Stimulated activated CD8-positive, alpha-beta memory T cell treated with anti-CD3 and anti-CD28 coated beads, Interleukin-7, amount 100 ng/mL, for 1 hour (primary cell): ENCODE measurements at places on chromosomes 2 and 18.
A peak's percentile ranks its signal among the peaks of the same experiment; 100 is the strongest.

GRCh38 chr2:40760071-40760666, 308.3 kb upstream of the SLC8A1 start:
- no peak for DNase-seq

DNA sequence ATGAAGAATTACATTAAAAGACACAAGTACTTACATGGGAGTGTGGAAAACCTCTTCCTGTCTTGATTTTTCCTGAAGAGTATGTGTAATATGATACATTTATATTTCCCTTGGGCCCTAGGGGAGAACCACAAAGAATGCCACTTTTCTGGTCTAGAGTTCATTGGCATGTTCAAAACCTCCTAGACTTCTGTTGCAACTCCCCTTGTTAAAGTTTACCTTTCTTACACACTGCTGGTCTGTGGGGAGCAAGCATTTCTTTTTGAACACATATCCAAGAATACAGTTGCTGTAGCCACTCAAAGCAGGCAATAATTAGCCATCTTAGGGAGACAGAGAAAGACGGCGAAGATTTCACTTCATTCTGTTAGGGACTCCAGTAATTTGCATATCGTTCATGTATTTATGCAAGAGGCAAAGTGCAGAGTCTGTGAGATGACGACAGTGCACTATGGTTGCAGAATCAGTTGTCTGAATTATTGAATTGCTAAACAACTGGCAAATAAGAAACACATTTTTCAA, 103.5 kb downstream of the NOL4 start:
- no peak for DNase-seq

DNA sequence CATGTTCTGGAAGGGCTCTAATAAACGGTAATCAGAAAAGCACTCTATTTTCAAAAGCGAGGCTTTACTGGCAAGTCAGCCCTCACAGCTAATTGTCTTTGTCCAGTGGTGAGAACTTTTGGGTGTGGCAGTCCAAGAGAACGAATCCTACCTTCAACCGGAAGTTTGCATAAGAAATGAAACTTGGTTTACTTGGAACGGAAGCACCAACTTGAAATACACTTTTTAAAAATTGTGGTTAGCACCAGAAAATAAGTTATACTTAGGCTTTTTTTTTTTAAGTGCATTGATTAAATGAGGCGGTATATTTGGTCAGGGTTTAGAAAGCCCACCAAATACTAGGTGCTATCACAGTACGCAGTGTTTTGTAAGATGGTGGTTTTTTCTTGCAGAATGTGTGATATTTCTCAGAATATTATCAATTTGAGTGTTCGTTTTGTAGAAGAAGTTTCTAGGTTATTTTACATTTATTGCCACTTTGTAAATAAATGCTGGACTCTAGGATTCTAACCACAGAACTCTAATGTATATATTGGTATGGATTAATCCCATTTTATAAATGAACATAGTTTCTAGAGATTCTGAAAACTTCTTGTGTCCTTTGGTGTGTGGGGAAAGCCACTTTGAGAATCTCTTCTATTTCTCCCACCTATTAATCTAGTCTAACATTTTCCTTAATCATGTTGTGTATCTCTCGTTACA, 1.2 kb downstream of the MYL12A start:
- no peak for DNase-seq

- DNase-seq: no peak
Measured at GRCh38 chr2:179909845-179910734, 48.7 kb upstream of the ZNF385B start.

GRCh38 chr18:10526561-10526949, 728 bp downstream of the NAPG start:
- no peak for DNase-seq

DNA sequence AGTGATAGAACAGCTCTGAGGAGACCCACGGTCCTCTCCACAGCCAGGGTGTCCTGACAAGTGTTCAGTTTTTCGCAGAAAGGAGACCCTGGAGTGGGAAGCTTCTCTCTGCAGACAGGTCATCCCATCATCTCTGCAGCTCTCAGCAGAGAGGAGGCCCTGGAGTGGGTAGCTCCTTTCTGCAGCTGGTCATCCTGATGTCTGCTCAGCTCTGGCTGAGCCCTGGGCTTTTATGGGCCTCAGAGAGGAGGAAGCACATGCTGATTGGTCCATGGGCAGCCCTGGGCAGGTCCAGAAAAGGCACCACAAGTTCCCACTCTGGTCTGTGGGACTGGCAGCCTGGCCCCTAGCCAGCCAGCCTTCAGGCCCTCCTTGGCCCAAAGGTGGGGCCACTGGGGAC, 72.3 kb upstream of the ST3GAL5 start:
- no peak for DNase-seq

- DNase-seq: no peak
Measured at GRCh38 chr2:170984079-170984478, 55.0 kb downstream of the GORASP2 start.

GRCh38 chr2:43388371-43388770, 162.0 kb upstream of the ZFP36L2 start:
- DNase-seq: no peak

DNA sequence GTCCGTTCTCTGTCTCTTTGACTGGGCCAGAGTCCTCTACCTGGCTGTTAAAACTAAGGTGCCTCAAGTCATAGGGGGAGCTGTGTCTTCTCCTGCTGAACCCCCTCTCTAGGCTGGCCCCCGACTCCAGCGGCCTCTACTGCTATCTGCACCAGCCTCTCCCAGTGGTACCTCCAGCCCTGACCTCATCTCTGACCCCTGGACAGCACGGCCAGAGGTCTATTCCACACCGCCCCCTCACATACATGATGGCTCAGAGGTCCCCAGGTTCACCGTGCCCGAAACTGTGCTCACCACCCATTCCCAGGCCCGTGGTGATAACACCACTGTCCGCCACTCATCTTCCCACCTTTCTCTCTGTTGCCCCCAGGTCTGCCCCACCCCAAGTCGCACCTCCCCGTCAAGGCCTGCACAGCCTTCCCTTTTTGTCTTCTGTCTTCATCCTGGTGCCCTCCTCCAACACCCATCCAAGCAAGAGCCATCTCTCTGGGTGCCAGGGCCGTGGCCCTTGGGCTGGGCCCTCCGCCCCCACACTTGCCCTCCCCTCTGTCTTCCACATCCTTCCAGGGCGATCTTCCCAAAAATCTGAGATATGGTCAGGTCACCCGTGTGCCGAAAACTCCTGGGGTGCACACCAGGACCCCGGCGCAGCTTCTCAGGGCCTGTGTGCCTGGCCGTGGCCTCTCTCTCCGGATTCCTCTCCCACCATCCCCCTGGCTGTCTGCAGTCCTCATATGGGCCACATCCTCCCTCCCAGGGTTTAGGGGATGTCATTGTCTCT, 134.4 kb upstream of the ID2 start:
- DNase-seq: no peak

DNA sequence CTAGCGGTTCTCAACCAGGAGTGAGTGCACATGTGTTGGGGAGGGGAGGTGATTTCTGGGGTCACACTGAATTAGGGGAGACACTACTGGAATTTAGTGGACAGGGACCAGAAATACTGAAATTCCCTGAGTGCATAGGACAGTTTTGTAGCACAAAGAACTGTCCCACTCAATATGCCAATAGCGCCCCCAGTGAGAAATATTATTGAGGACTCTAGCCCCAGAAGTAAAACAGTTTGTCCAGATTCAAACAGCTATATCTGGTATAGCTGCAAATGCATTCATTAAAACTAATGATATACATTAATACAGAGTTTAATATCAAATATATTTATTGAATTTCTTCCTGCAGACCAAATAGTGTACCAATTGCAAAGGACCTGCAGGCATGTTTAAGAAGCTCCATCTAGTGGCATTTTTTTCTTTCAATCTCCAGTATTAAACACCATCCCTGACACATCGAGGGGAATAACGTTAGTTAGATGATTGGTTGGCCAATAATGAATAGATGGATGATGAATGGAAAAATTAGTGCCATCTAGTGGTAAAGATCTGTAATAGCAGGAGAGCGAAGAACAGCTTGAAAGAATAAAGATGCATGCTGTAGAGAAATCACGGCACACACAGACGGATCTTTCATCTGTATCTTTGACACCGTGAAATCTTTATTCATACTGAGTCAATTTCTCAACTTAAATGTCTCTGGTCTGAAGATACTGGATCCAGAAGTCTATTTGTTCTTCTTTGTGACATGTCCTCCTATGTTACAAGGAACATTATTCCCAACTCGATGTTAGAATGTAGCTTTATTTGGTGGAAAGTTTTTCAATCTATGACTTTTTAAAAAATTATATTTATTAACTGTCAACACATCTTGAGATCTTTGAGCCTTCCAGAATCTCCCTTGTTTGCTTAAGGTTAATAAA, 62.5 kb downstream of the DHRS9 start:
- no peak for DNase-seq

GRCh38 chr18:50104421-50104820, 90.5 kb downstream of the MYO5B start:
- no peak for DNase-seq

GRCh38 chr2:31297751-31298150, 63.8 kb downstream of the EHD3 start:
- DNase-seq: no peak

- no peak for DNase-seq
Measured at GRCh38 chr2:220499225-220499624, 871.8 kb downstream of the SLC4A3 start.

GRCh38 chr2:64854773-64855237, 134.4 kb upstream of the SLC1A4 start:
- DNase-seq: no peak

GRCh38 chr2:119579424-119580295, 35.4 kb downstream of the CFAP221 start:
- no peak for DNase-seq

- DNase-seq: peak; percentile 67
Measured at GRCh38 chr18:45690975-45691815, 32.8 kb upstream of the SLC14A1 start.

- no peak for DNase-seq
Measured at GRCh38 chr2:60317844-60318243, 235.6 kb downstream of the BCL11A start.

- no peak for DNase-seq
Measured at GRCh38 chr2:84160453-84160852, 298.6 kb downstream of the SUCLG1 start.

DNA sequence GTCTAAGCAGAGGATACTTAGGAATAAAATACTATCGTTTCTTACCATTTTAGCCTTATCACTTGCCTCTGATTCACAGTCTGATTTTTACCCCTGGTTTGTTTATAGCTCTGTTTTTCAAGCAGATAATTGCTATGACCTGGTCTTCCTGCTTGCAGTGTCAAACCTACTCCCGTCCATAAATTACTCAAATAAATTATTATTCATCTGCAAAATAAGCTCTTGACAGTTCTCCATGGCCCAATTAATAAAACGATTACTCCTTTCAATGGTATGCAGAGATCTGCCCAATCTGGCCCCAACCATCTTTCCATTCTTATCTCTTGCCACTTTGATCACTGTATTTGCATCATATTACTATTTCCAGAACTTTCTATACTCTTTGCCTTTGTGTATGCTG, 354.0 kb downstream of the CCDC85A start:
- DNase-seq: no peak

DNA sequence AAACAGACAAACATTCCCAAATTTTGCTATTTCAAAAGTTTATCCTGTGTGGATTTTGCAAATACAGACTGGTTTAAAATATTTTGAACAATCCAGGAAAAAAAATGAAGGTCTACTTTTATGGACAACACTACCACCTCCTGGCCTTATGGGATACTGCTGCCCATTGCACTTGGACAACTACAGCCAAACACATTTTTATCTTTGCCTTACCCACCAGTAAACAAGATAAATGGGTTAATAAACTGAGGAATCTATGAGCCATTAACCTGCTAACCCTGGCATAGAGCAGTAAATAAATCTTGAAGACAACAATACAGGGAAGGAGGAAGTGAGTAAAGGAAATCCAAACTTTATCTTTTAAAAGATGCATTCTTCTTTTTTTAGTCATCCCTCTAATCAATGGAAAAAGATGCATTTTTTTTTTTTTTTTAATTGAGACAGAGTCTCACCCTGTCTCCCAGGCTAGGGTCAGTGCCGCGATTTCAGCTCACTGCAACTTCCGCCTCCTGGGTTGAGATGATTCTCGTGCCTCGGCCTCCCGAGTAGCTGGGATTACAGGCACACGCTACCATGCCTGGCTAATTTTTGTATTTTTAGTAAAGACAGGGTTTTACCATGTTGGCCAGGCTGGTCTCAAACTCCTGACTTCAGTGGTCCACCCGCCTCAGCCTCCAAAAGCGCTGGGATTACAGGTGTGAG, 2.1 kb upstream of the SPIRE1 start:
- no peak for DNase-seq

- no peak for DNase-seq
Measured at GRCh38 chr2:23270810-23271209, 114.2 kb upstream of the KLHL29 start.

DNA sequence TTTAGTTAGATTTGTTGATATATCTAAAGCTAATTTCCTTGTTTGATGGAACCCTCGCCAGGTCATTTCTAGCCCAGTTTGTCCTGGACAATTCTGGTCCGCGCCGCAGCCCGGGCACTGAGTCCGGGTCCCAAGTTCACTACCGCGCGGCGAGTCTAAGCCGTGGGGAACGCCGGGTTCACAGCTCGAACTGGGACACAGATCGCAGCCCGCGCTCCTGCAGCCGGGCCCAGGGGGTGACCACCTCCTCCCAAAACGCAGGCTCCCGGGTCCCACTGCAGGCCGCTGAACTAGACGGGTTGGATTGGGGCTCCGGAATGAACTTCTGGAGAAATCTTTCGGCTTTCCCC, 681 bp downstream of the ACADL start:
- no peak for DNase-seq

DNA sequence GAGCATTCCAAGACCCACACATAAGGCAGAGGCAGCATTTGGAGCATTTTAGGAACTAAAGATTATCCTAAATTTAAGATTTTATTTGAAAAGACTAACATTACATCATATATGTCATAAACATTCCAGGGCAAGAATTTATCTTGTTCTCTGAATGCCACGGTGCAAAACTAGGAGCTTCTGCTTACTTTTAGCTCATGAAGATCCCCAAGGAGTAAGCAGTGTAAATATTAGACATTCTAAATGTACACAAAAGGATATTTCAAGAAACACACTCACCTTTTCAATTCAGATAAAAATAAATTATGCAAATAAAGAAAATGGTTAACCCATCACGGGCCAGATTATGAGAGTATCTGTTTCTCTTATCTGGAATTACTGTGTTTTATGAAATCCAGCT, 101.7 kb upstream of the ETAA1 start:
- DNase-seq: no peak

DNA sequence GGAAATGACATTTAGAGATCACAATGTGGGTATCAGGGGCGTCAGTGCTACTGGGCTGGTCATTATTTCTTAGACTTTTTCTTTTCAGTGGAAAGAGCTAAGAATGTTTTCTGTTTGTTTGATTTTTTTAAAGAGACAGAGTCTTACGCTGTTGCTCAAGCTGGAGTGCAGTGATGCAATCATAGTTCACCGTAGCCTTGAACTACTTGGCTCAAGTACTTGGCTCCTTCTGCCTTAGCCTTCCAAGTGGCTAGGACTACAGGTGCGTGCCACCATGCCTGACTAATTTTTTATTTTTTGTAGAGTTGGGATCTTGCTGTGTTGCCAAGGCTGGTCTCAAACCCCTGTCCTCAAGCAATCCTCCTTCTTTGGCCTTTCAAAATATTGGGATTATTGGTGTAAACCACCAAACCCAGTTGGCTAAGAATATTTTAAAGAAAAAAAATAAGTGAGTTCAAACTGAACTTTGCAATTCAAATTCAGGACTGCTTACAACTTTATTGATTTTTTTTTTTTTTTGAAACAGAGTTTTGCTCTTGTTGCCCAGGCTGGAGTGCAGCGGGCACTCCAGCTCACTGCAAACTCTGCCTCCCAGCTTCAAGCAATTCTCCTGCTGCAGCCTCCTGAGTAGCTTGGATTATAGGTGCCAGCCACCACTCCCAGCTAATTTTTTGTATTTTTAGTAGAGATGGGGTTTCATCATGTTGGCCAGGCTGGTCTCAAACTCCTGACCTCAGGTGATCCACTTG, 154.2 kb downstream of the MIB1 start:
- DNase-seq: no peak
